ENCODE measurements at places on chromosomes 3 and 15. TPM values are rescaled to one million over a fixed set of nuclear protein-coding genes. Genes with fewer than 3 reads are reported as not detected.

DNA sequence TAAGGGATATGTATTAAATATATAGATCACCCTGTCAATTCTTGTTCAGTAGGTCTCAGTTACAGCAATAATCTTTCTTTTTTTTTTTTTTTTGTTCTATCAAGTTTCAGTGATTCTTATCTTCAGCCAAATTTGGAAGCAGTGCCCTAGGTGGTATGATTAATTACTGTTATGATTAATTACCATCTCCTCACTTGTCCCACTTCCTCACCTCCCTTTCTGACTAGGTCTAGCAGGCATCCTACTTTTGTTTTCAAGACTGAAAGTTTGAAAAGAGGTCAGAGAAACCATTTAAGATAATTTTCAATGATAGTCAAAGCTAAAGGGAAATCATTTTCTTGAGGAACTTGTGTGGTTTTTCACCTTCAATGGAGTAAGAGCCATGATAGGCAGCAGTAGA is 144.0 kb upstream of the CNTN4 start:
- DNase-seq: no peak

- DNase-seq: no peak
Observed at GRCh38 chr3:174318181-174318580, 541.0 kb upstream of the NAALADL2 start.

DNA sequence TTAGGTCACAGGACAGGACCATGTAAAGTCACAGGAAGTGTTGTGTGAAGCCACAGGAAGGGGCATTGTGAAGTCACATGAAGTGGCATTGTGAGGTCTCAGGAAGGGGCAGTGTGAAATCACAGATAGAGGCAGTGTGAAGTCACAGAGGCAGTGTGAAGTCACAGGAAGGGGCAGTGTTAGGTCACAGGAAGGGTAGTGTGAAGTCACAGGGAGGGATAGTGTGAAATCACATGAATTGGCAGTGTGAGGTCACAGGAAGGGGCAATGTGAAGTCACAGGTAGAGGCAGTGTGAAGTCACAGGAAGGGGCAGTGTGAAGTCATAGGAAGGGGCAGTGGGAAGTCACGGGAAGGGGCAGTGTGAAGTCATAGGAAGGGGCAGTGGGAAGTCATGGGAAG is 37.9 kb downstream of the GASK1A start:
- no peak for DNase-seq

Gene SEMA3F
- total RNA-seq: 79.4 TPM

Gene CORO2B
- 1.0 TPM for total RNA-seq
